Glomerular endothelial cell (primary cell): ENCODE measurements at places on chromosomes 11 and 22. TPM values are rescaled to one million over a fixed set of nuclear protein-coding genes. Genes with fewer than 3 reads are reported as not detected.

ASCL2 gene
- not detected in 2 replicates for total RNA-seq

BTG4 gene
- not detected in 2 replicates for total RNA-seq

CYP2R1 gene
- total RNA-seq = 9.0 and 10.0 TPM in 2 replicates

ZNF215 gene
- 1.5 and 3.7 TPM in 2 replicates for total RNA-seq

SLC17A6 gene
- total RNA-seq = not detected in 2 replicates

SLC1A2 gene
- total RNA-seq = not detected in 2 replicates

GRCh38 chr11:58922479-58922878 is 16.8 kb upstream of the GLYATL1 start:
- no peak for DNase-seq

- no peak for DNase-seq
Observed at GRCh38 chr11:92329137-92329536, 104.5 kb downstream of the FAT3 start.

GRCh38 chr22:28711341-28711740 is 30.3 kb downstream of the CHEK2 start:
- no peak for DNase-seq

GRCh38 chr22:35401863-35402262 is 1.9 kb downstream of the MCM5 start:
- no peak for DNase-seq

- DNase-seq = no peak
Observed at GRCh38 chr11:122852074-122852795, 13.9 kb downstream of the CRTAM start.

- DNase-seq = no peak
Observed at GRCh38 chr11:84496122-84496521, 1131.0 kb downstream of the DLG2 start.

DNA sequence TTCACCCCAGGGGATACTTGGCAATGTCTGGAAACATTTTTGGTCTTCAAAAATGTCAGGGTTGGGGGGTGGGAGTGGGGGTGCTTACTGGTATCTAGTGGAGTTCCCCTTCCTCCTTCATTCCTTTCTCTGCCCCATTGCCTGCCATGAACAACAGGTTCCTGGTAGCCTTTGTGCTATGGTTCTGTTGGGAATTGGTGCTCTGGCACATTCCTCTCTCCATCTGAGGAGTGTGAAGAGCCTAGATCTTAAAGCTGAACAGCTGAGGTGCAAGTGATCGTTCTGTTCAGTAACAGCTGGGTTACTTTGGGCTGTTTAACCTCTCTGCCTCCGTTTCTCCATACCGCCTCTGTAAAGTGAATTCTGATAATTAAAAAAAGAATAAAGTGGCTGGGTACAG is 64.3 kb downstream of the C22orf31 start:
- DNase-seq = no peak

- DNase-seq = no peak
Observed at GRCh38 chr22:23064381-23065068, 5.8 kb upstream of the GNAZ start.
